Psoas muscle (tissue), 8 donors: ENCODE measurements at places on chromosomes 3 and 15. TPM values are rescaled to one million over a fixed set of nuclear protein-coding genes. Genes with fewer than 3 reads are reported as not detected.

GRCh38 chr15:48603123-48603500 is 42.4 kb downstream of the FBN1 start:
- no peaks in the 10 kb centered on the region for H3K36me3 ChIP-seq
- DNase-seq: no peak
- no peak overlapping the region for H3K27ac ChIP-seq
- H3K27me3 ChIP-seq: no peaks in the 10 kb centered on the region

DNA sequence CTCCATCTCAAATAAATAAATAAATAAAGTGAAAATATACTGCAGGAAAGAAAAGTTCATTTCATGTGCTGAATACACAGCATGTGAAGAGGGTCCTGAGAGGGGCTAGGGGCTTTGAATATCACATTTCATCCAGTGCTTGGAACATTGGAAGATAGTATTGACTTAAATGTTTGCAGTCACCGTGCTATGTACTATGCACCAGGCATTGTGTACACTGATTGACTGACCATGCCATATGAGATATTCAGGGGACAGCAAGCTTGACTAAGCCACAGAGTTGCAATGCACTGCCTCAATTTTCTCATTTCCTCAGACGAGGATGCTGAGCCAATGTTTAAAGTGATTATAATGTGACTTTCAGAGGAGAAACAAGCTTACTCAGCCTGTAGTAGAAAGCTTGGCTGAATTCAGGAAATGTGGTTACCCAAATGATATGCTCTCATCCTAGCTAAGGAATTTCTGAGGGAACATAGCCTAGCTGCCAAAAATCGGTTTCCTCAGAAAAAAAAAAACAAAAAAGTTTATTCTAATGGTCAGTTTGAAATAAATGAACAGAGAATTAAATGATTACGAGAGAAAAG is 557.9 kb downstream of the FGF12 start:
- no peak overlapping the region for H3K27ac ChIP-seq
- H3K4me3 ChIP-seq: no peak overlapping the region
- no peak for DNase-seq
- H3K27me3 ChIP-seq: no peaks in the 10 kb centered on the region
- H3K36me3 ChIP-seq: no peaks in the 10 kb centered on the region
- no peaks in the 10 kb centered on the region for H3K4me1 ChIP-seq

- no peak overlapping the region for H3K27ac ChIP-seq
- no peaks in the 10 kb centered on the region for H3K36me3 ChIP-seq
- no peak overlapping the region for H3K4me3 ChIP-seq
- no peaks in the 10 kb centered on the region for H3K4me1 ChIP-seq
Measured at GRCh38 chr3:107855710-107856109, 235.1 kb downstream of the CD47 start.

SLC24A5 gene
- total RNA-seq: not detected

GRCh38 chr15:76056931-76057330 is 2.9 kb upstream of the TMEM266 start:
- H3K36me3 ChIP-seq: no peaks in the 10 kb centered on the region
- H3K27ac ChIP-seq: no peak overlapping the region
- H3K27me3 ChIP-seq: no peaks in the 10 kb centered on the region
- no peak for DNase-seq
- peaks cover 13% of the 10 kb centered on the region for H3K4me1 ChIP-seq
- H3K4me3 ChIP-seq: peak overlapping the region; percentile 49

SRPRB gene
- total RNA-seq: 52.3 TPM

DNA sequence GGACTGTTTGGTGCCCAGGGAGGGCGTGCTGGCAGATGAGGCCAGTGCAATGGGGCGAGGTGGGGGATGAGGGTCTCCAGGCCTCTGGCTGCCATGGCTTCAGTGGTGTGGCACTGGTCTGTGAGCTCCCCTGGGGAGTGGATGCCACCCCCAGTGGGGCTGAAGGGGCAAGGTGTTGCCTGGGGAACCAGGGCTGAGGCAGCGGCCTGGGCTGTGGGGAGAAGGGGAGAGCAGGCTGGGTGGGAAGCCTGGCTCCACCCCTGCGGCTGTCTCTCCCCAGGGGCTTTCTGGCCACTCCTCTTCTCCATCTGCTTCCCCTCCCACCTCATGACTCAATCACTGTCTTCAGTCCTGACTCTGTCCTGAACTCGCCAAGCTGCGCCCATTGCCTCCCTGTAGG is 88.4 kb upstream of the TLE3 start:
- H3K4me3 ChIP-seq: no peak overlapping the region
- no peaks in the 10 kb centered on the region for H3K36me3 ChIP-seq
- H3K4me1 ChIP-seq: peaks cover 11% of the 10 kb centered on the region
- DNase-seq: no peak

DNA sequence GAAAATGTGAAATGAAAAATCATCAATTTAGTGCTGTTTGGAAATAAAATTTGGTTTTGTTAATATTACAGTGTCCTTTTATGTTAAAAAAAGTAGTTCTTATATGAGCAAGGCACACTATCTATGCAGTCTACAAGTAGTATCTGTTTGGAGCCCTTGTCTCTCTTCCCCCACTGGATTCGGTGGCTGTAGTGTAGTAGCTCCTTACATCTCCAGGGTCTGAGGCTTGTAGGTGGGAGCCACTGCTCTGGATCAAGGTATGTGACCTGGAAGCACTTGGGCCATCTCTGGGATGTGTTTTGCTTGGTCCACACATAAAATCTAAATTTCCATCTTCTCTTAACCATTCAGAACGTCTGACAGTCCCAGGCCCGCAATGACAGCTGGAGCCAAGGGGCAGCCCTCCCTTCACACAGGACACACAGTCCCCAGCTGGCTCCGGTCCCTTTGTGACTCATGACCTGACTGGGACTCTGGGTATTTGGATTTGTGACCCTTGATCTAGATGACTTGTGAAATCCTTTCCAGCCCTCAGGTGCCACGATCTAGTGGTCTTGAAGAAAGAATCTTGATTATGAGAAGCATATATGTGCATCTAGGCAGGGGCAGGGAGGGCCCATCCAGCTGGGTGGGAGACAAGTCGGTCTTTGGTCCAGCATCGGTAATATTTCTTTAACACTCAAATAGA is 80.0 kb downstream of the USP13 start:
- peaks cover 10% of the 10 kb centered on the region for H3K36me3 ChIP-seq
- H3K4me3 ChIP-seq: no peak overlapping the region
- peak overlapping the region; percentile 94 for H3K27ac ChIP-seq

DNA sequence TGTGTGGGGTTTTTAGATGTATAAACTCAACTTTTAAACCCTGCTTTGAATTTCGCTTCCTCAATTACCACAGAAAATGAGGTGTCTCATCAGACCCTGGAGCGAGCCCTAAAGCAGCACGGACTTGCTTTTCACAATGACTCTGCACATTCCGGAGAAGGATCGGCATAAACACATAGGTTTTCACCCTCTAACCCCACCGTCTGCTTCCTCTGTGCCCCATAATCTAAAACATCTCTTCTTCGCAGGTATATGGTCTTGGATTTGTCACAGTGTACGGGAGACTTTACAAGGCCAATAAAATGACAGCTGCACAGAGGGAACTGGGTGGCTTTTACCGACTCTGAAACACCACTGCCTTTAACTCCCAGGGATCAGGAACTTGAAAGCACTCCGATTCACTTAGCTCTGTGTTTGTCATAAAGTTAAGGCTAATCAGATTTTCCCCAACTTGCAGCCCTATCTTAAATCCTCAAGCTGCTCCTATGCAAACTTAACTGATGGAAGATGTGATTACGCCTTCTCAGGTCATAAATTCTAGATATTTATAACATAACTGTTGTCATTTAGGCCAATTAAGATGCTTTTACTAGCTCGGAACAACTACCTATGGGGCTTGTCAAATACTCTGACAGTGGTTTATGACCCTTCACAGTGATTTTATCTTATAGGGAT is 133.4 kb upstream of the WNT5A start:
- H3K27ac ChIP-seq: no peak overlapping the region
- no peak for DNase-seq
- H3K36me3 ChIP-seq: no peaks in the 10 kb centered on the region
- no peaks in the 10 kb centered on the region for H3K27me3 ChIP-seq

GRCh38 chr3:12178091-12178820 is 19.5 kb upstream of the TIMP4 start:
- H3K36me3 ChIP-seq: no peaks in the 10 kb centered on the region
- peak; percentile 74 for DNase-seq
- H3K27me3 ChIP-seq: no peaks in the 10 kb centered on the region
- H3K4me3 ChIP-seq: no peak overlapping the region

DNA sequence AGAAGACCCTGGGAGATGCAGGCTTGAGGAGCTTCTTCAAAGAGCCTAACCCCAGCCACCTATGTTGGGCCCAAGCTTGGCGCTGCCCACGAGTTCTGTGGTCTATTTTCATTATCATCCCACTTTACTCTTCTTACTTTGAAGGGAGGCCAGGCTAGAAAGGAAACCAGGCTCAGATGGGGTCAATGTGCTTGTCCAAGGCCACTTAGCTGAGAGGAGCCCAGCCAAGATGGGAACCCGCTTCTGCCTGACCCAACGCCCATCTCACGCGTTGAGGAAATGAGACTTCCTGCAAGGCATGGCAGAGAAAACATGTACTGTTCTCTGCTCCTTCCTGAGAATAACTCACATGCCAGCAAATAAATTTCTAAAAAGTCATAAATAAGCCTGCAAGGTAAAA is 486.3 kb upstream of the PROK2 start:
- no peak overlapping the region for H3K27ac ChIP-seq
- DNase-seq: no peak
- H3K36me3 ChIP-seq: no peaks in the 10 kb centered on the region
- H3K27me3 ChIP-seq: no peaks in the 10 kb centered on the region

- no peak overlapping the region for H3K27ac ChIP-seq
- no peaks in the 10 kb centered on the region for H3K27me3 ChIP-seq
- H3K36me3 ChIP-seq: no peaks in the 10 kb centered on the region
- no peak overlapping the region for H3K4me3 ChIP-seq
Measured at GRCh38 chr15:59401824-59402569, 29.3 kb upstream of the MYO1E start.

NGRN gene
- total RNA-seq: 219 TPM

BHLHE40 gene
- 143 TPM for total RNA-seq

PRR20G gene
- total RNA-seq: not detected

- DNase-seq: no peak
- H3K4me1 ChIP-seq: no peaks in the 10 kb centered on the region
Measured at GRCh38 chr15:52762621-52763020, 27.5 kb downstream of the ONECUT1 start.

- no peaks in the 10 kb centered on the region for H3K27me3 ChIP-seq
- H3K36me3 ChIP-seq: no peaks in the 10 kb centered on the region
- no peak for DNase-seq
- no peaks in the 10 kb centered on the region for H3K4me1 ChIP-seq
- H3K27ac ChIP-seq: no peak overlapping the region
Measured at GRCh38 chr3:40099871-40100270, 209.6 kb upstream of the EIF1B start.

- H3K4me3 ChIP-seq: no peak overlapping the region
- no peaks in the 10 kb centered on the region for H3K4me1 ChIP-seq
- no peaks in the 10 kb centered on the region for H3K36me3 ChIP-seq
- H3K27me3 ChIP-seq: no peaks in the 10 kb centered on the region
Measured at GRCh38 chr15:87752250-87752951, 504.1 kb downstream of the NTRK3 start.

DNA sequence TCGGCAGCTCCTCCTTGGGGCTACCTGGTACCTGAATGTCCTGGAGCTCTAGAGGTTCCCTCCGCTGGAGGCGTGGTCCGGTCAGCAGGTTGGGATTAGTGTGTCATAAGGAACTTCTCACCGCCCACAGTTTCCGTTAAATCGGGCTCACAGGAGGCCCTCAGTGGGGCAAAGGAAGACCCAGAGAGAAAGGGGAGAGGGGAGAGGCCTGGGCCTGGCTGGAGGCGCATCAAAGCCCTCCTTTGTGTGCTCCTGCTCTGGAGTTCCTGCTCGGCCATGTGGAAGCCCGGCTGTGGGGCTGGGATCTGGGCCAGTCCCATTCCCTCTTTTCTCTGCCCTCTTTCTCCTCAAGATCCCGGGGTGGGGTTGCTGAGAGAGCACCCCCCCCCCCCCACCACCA is at the start of gene RLBP1:
RLBP1 (minus strand) TSS at position 37 of the 400 bp plus-strand sequence. CDS start 2,604 bp downstream, outside the sequence.
- no peaks in the 10 kb centered on the region for H3K36me3 ChIP-seq
- no peaks in the 10 kb centered on the region for H3K27me3 ChIP-seq
- H3K27ac ChIP-seq: no peak within 1 kb of the TSS
- DNase-seq: no peak

LSAMP gene
- not detected for total RNA-seq

DNA sequence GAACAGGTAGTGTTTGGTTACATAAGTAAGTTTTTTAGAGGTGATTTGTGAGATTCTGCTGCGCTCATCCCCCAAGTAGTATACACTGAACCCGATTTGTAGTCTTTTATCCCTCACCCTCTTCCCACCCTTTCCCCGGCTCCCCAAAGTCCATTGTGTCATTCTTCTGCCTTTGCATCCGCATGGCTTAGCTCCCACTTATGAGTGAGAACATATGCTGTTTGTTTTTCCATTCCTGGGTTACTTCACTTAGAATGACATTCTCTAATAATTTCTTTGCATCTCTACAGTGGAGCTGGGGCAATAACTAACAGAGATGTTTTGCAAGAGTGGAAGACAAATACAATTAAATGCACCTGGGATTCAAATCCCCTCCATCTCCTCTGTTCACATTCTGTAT is 93.2 kb downstream of the TP63 start:
- no peak overlapping the region for H3K27ac ChIP-seq
- H3K36me3 ChIP-seq: no peaks in the 10 kb centered on the region
- no peaks in the 10 kb centered on the region for H3K27me3 ChIP-seq
- peaks cover 40% of the 10 kb centered on the region for H3K4me1 ChIP-seq

CCR9 gene
- total RNA-seq: not detected

- H3K27me3 ChIP-seq: no peaks in the 10 kb centered on the region
- no peaks in the 10 kb centered on the region for H3K36me3 ChIP-seq
- DNase-seq: no peak
Measured at GRCh38 chr15:38508647-38509046, 54.7 kb downstream of the FAM98B start.

DNA sequence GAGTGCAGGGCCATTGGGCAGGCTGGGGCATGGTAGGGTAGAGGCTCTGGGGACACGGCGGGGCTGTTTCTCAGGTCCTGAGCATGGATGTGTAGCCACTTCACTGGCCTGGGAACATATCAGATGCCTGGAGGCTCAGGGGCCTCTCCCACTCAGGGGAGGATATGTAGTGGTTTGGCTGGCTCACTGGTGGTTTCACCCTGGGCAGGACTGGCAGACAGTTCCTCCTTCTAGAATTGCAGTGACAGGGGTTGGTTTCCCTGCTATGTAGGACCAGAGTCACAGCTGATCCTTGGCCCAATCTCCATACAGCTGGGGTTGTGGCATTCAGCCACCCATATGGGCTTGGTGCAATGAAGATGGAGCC is 4.8 kb upstream of the ARHGAP31 start:
- no peaks in the 10 kb centered on the region for H3K27me3 ChIP-seq
- no peaks in the 10 kb centered on the region for H3K36me3 ChIP-seq
- DNase-seq: no peak
- H3K4me1 ChIP-seq: peaks cover 3% of the 10 kb centered on the region
- H3K27ac ChIP-seq: no peak overlapping the region

- H3K4me1 ChIP-seq: peaks cover 34% of the 10 kb centered on the region
- no peak overlapping the region for H3K27ac ChIP-seq
- no peak for DNase-seq
- H3K27me3 ChIP-seq: no peaks in the 10 kb centered on the region
Measured at GRCh38 chr15:62894322-62895085, 148.0 kb upstream of the TPM1 start.

TMEM207 gene
- not detected for total RNA-seq

- no peaks in the 10 kb centered on the region for H3K27me3 ChIP-seq
- peaks cover 17% of the 10 kb centered on the region for H3K4me1 ChIP-seq
- no peak for DNase-seq
- H3K36me3 ChIP-seq: no peaks in the 10 kb centered on the region
- no peak overlapping the region for H3K4me3 ChIP-seq
Measured at GRCh38 chr3:144775551-144775950, 803.9 kb downstream of the DIPK2A start.
